ENCODE measurements at places on chromosomes 3 and 15.
A peak's percentile ranks its signal among the peaks of the same experiment; 100 is the strongest.

DNA sequence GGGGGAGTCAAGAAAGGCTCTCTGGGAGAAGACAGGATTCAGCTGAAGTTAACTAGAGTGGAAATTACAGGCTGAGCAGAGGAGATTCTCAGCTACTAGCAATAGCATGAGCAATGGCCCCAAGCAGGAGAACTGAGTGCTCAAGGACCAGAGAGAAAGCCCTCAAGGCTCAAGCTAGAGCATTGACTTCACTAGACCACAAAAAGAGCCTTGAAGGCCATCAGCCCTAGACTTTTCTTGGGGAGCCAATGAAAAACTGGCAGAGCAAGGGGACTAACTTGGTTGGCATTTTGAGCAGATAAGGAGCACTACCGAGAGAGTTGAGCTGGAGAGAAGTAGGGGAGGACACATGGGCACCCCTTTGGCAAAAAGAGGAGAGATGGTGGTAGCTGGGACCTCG is 277.6 kb downstream of the FEZF2 start:
- no peak for DNase-seq

DNA sequence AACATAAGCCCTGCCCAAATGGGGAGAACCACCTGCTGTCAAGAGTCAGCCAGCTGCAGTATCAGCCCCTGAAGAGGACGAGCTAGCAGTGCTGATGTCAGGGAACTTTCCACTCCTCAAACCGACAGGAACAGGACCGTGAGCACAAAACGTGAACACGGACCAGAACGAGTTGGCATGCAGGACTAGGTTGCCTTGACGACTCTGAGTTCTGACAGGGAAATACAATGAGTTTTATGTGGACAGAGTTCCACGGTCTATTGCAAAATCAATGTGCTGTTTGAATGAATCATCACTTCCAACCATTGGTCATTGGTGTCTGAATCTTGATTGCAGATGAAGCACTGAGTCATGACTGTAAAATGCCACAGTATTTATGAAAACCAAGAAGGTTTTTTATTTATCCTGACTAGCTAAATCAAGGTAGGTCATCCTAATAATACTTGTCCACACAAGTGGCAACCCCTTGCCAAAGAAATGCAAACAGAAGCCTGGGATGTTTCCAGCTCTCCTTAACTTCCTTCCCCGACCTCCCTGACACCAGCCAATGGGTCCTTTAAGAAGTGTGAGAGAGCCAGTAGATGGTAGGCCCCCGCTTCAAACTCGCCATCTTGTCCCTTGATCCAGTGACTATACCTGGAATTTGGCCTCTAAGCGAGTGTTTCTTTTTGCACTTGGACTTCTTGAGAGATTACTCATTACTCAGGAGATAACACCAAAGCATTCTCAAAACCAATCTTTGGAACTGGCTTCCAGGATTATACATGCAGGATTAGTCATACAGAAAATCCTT is 119.6 kb downstream of the ASB7 start:
- no peak for DNase-seq

DNA sequence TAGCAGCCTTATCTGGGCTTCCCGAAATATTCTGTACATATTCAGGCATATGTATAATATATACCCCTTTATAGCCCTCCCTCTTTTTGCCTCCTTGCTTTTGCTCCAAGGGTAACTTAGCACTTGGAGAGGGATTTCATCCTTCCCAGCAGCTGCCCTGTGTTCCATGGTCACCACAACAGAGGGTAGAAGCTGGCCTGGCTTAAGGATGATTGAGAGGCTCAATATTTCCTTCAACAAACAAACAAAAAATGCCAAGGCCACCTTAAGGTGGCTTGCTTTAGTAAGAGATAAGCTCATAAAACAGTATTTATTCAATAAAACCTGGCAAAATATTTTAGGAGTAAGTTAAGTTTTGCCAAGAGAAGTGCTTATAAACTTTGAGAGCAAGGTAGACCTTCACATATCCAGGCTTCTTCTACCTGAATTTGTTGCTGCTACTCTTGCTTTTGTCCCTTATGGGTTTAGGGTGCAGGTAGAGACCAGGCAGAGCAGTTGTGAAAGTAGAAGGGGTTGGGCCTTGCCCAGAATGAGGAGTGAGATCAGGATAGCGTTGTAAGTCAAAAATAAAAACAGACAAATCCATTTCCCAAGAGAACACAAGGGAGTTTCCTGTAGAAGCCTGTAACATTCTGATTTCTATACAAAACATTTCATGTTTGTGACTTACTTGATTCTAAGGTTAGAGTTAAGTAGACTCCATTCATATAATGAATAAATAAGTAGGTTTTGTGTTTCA is 52.7 kb upstream of the ATOSA start:
- no peak for DNase-seq

- DNase-seq: peak; percentile 7
Measured at GRCh38 chr3:172622916-172623700, 87.8 kb downstream of the NCEH1 start.

- no peak for DNase-seq
Measured at GRCh38 chr3:182829761-182830405, 36.6 kb downstream of the ATP11B start.

DNA sequence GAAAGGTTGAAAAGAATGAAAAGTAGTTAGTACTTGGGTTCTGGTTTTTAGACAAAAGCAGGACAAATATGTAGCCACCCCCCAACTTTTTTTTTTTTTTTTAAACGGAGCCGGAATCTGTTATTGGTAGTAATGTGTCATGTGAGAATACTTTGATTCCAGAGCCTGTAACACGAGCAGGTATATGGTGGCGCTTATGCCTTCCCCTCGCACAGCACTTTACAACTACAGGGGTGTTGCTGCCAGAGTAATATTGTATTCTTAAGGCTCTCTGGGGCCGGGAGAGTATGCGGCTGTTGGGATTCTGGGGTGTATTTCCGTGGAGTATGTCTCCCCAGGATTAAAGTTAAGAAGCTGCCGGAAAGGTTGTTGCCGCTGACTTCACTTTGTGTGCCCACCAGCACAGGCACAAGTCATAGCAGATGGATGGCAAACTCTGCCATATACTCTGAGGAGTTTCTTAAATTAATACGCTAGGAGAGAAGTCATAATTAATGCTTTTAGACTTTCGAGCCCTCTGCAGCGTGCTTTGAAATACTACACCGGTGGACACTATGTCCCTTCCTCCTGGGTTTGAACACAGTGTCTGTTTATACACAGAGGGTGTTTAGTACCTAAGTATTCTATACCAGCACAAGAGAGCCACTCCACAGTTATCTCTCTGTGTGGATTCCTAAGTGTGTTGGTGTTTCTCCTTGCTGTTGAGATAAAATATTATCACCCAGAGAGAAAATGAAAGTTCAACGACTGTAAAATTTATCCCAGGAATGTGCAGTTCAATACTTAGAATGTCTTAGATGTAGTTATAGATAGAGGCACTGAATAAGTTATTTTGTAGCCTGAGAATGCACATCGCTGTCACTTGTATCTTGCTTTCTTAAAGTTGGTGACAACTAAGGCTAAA is 1.4 kb downstream of the MBNL1 start:
- no peak for DNase-seq

GRCh38 chr15:68232449-68232848 is 2.9 kb upstream of the CLN6 start:
- DNase-seq: no peak

DNA sequence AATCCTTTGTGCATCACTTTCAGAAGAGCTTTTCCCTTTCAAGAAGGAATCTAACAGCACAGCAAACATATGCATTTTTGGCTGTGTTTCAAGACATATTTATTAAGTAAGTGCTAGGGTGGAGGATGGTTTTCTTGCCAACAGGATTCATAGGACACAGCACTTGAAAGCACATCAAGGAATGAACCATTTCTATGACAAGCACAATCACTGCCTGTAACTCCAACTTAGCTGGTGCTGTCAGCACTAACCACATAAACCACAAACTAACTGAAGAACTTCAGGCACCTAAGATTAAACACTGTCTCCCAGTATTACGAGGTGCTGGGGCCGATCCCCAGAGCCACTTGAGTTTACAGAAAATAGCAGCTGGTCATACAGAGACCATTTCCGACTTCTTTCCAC is 35.4 kb upstream of the SPRED1 start:
- DNase-seq: no peak

DNA sequence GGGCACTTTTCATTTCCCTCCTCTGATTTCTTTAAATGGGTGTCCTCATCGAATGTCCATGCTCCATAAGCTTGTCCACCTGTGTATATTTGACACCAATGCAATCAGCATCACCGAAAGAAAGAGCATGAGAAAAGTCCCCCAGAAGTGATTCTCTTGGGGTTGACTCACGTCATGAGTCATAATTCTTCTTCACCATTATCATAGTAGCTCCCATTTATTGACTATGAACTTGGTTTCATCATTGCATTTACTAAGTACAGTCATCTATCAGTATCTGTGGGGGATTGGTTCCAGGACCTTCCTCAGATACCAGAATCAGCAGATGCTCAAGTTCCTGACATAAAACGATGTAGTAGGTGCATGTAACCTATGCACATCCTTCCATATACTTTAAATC is 372.5 kb upstream of the CFAP20DC start:
- DNase-seq: no peak

DNA sequence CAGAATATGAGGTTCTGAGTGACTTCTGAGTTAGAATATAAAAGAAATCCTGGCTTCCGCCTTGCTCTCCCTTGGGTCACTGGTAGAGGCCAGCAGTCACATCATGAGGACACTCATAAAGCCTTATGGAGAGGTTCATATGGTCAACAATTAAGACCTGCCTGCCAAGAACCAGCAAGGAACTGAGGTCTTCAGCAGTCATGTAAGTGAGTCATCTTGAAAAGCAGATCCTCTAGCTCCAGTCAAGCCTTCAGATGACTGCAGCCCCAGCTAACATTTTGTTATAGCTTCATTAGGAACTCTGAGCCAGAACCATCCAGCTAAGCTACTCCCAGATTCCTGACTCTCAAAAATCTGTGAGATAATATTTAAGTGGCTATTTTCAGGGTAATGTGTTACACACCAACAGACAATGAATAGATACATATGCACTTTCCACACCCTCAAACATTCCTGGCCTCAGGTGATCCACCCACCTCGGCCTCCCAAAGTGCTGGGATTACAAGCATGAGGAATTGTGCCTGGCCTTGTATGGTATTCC is 447.2 kb downstream of the SHQ1 start:
- DNase-seq: no peak

DNA sequence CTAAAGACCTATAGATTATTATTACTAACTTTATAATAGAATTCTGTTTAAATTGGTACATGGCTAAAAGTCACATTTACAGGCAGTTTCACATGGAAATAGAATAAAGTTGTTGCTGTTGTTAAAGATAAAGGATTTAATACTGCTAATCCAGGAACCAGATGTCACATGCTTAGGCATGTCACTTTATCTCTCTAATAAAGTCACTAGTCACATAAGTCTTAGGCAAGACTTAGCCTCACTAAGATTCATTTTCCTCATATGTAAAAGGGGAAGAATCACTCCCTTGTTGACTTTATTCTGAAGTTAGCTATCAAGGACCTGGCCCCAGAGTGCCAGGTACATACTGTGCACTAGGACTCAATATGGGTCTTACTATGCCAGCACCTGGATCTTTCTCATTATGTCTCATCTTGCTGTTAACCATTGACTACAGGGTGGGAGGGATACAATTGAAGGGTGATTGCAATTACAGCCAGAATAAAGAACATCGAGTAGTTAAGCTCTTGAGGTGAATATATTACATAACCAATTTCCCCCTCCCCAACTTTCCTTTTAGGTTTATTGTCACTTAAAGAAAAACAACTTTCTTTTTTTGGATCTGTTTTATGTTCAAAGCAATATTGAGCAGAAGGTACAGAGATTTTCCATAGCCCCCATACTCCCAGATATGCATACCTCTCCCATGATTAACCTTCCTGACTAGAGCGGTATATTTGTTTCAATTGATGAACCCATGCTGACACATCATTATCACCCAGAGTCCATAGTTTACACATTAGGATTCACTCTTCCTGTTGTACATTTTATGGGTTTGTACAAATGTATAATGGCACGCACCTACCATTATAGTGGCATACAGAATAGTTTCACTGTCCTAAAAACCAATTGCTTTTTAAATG is 36.6 kb downstream of the LNP1 start:
- DNase-seq: no peak

- no peak for DNase-seq
Measured at GRCh38 chr3:112974894-112975293, at the start of gene CD200R1. TSS of gene CD200R1 (minus strand) at chr3:112975103. CDS start at chr3:112974857, 246 bp downstream.

DNA sequence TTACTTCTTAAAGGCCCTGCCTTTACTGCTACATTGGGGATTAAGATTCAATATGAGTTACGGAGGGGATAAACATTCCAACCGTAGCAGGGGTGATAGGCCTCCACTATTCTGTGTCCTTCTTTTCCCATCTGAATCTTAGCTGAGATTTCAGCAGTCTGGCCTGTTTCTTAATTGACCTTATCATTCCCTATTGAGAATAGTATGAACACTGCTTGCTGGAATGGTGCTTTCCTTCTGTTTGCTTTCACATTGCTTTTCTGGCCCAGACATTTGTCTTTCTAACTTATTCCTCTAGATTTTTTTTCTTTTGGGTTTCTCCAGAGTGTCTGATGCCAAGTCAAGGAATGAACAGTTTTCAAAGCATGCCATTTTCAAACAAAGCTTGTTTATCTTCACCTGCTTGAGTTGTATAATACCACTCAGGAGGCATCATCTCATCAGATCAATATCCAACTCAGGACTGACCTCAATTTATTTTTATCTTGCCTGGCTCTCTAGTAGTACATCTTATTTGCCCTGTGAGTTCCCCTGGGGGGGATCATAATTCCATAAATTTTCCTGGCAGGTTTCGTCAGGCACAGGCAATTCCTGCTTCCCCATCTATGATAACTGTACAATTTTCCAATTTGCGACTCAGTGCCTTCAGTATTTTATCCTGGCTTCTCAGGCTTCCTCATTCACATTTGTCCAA is 161.1 kb upstream of the STT3B start:
- DNase-seq: no peak

DNA sequence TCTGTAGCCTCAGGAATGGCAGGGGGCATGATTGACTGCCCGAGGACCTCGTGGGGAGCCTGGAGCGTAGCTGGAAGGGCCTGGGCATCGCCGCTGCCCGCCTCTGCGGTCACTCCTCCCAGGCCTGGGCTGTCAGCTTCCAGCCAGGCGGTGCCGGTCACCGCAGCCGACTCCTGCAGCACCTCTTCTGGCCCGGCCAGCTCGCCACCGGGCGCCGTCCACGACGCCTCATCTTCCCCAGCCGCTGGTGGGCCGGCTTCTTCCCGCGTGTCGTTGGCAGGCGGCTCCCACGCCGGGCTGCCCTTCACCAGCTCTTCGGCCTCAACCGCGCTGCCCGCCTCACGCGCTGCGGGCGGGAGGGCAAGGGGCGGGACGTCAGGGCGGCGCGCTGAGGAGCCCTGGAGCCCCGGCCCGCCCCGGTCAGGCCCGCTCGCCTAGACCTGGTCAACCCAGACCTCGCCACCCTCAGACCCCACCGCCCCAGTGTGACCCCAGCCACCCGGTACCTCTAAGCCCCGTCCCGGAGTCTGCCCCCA is 1.0 kb downstream of the CSPG5 start:
- DNase-seq: no peak
